Endodermal cell (in vitro differentiated cells): ENCODE measurements at places on chromosomes 5 and 9. TPM values are rescaled to one million over a fixed set of nuclear protein-coding genes. Genes with fewer than 3 reads are reported as not detected.

DNA sequence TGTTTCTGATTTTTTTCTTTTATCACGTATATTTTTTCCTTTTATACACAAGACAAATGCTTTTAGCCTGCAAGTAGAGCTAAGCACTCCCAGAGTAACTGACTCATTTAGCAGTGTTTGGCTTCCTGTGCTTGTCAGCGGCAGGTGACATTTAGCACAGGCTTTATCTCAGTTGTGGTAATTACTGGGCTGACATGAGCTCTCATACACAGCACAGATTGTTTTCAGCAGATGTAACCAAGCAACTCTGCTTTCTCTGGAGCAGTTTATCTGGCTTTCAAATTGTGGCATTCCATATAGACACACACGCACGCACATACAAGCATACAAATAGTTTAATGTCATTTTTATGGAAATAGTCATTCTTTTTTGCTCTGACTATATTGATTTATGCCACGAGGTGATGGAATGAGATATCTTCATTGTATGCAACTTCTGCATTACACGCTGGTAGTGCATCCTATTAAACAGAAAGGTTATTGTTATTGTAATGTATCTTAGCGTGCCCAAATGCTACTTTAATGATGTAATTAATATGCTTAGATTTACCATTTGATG lies 379.0 kb upstream of the GRAMD2B start:
- H3K4me3 ChIP-seq, result no peak overlapping the region
- H3K27me3 ChIP-seq, result no peaks in the 10 kb centered on the region
- no peak for DNase-seq
- peaks cover 7% of the 10 kb centered on the region for H3K4me1 ChIP-seq
- no peaks in the 10 kb centered on the region for H3K36me3 ChIP-seq
- peak overlapping the region; percentile 73 for H3K27ac ChIP-seq

DNA sequence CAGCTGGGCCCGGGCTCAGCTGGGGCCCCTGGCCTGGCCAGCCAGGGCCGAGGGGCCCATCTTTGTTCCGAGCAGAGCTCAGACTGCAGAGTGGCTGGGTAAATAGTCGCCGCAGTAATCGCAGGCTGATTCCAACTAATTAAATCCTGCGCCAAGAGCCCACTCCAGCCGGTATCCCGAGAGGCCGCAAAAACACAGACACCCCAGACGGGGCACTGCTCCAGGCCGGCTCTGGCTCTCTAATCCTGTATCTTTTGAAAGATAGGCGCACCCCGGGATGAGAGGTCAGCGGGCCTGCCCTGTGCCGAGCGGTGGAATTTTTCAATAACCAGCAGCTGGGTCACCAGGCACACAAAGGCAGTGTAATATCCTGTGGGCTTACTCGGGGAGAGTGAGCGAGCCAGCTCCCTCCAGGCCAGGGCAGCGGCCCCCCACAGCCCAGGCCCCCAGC lies 57.7 kb downstream of the LMX1B start:
- H3K27ac ChIP-seq, result peak overlapping the region; percentile 94
- peaks cover 5% of the 10 kb centered on the region for H3K27me3 ChIP-seq
- no peak overlapping the region for H3K4me3 ChIP-seq
- no peak for DNase-seq
- H3K36me3 ChIP-seq, result no peaks in the 10 kb centered on the region

Gene CIZ1
- 115 and 117 TPM in 2 replicates for total RNA-seq

DNA sequence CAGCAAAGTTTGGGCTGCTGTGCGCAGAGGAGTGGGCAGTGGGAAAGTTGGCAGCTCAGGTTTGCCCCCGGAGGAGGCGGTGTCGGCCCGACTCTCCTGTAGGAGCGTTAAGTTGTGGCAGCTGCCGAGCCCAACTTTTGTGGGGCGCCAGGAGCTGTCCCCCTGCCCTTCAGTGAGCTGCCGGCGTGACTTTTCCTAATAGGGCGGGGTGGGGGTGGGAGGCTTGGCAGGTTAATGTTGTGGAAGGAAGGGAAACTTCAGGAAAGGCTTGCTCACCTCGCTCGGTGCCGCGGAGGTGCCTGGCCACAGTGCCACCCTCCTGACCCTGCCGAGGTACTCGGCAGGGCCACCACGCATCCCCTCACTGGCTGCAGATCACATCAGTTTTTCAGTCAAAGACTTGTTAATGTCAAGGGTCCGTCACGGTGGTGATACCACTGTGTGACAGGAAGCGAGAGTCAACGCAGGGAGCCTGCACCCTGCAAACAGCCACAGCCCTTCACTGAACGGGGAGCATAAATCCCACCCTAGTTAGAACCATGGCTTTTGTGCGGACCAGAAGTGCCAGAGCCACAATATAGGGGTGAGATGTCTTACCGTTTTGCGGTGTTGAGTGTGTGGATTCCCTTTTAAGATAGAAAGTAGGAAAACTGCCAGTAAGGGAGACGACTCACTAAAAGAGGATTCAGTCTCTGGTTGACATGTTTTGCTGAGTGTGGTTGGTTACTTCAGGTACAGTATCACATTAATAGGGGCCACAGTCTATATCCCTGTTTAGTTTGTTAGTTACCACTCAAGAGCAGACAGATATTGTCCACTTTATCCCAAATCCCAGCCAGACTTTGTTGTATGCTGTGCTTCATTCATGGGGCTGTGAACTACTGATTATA lies 796 bp downstream of the LNPEP start:
- no peaks in the 10 kb centered on the region for H3K36me3 ChIP-seq
- DNase-seq, result peak; percentile 78
- H3K27me3 ChIP-seq, result no peaks in the 10 kb centered on the region
- H3K27ac ChIP-seq, result no peak overlapping the region

DNA sequence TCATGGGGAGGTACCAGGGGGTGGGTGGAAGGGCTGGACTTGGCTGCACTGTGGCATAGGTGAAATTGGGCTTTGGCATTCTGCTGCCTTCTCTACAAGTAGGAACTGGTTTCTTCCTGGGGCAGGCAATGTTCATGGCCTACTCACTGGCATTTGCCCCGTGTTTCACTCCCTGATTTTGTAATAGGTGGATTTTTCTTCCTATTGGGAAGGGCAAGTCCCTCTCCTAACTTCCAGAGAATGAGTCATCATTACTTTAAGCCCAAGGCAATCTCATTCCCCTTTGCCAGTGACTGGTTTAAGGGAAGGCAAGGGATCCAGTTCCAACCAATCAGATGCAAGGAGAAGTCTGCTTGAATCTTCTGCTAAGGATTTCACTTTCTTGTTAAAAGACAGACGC lies 67.9 kb upstream of the ANKRD55 start:
- no peak for DNase-seq
- no peak overlapping the region for H3K27ac ChIP-seq
- H3K4me1 ChIP-seq, result no peaks in the 10 kb centered on the region
- no peaks in the 10 kb centered on the region for H3K36me3 ChIP-seq
- H3K27me3 ChIP-seq, result no peaks in the 10 kb centered on the region
- H3K4me3 ChIP-seq, result no peak overlapping the region

- no peak for DNase-seq
- H3K4me1 ChIP-seq, result no peaks in the 10 kb centered on the region
- peaks cover 9% of the 10 kb centered on the region for H3K36me3 ChIP-seq
- H3K27me3 ChIP-seq, result no peaks in the 10 kb centered on the region
- H3K27ac ChIP-seq, result no peak overlapping the region
Measured at GRCh38 chr9:68927165-68927564, 86.7 kb downstream of the PRKACG start.

Gene SEMA4D
- 35.5 and 42.8 TPM in 2 replicates for total RNA-seq

DNA sequence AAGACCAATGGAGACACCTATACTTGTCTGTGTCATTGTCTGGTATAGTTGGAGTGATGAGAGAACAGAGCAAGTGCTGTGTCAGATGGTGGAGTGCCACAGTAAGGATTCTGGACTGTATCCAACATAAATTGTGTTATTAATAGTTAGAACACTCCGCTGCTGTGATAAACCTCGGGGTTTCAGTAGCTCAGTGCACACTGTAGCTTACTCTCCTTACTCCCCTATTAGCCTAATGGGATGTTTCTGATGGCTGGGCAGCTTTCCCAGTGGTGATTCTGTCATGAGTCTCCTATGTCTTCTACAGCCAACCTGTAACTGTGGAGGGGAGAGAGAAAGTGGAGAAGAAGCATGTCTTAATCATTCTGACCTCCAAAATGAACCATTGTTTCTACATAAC lies 127.6 kb upstream of the PTCH1 start:
- H3K4me1 ChIP-seq, result no peaks in the 10 kb centered on the region
- DNase-seq, result no peak
- no peak overlapping the region for H3K27ac ChIP-seq
- H3K36me3 ChIP-seq, result no peaks in the 10 kb centered on the region
- H3K4me3 ChIP-seq, result no peak overlapping the region

DNA sequence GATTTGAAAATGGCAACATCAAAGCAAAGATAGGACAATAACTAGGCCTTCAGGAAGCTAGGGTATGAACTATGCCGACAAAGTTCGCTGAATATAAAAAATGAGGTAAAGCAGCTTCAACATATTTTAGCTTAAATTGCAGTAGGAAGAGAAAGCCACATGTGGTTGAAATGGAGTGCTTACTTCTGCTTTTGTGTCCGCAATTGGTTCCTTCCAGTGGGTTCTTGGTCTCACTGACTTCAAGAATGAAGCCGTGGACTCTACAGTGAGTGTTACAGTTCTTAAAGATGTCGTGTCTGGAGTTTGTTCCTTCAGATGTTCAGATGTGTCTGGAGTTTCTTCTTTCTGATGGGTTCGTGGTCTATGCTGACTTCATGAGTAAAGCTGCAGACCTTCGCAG lies 95.2 kb downstream of the APTX start:
- H3K36me3 ChIP-seq, result no peaks in the 10 kb centered on the region
- no peaks in the 10 kb centered on the region for H3K27me3 ChIP-seq
- H3K4me3 ChIP-seq, result no peak overlapping the region
- no peak overlapping the region for H3K27ac ChIP-seq
- DNase-seq, result no peak

GRCh38 chr5:9034649-9035048 lies 511.2 kb downstream of the SEMA5A start:
- no peak overlapping the region for H3K4me3 ChIP-seq
- H3K36me3 ChIP-seq, result peaks cover 5% of the 10 kb centered on the region
- no peaks in the 10 kb centered on the region for H3K27me3 ChIP-seq
- H3K27ac ChIP-seq, result peak overlapping the region; percentile 45
- H3K4me1 ChIP-seq, result peaks cover 3% of the 10 kb centered on the region
- DNase-seq, result no peak

Gene DNAI1
- total RNA-seq, result 2.0 to 4.1 TPM (median 2.6 TPM) in 3 replicates

DNA sequence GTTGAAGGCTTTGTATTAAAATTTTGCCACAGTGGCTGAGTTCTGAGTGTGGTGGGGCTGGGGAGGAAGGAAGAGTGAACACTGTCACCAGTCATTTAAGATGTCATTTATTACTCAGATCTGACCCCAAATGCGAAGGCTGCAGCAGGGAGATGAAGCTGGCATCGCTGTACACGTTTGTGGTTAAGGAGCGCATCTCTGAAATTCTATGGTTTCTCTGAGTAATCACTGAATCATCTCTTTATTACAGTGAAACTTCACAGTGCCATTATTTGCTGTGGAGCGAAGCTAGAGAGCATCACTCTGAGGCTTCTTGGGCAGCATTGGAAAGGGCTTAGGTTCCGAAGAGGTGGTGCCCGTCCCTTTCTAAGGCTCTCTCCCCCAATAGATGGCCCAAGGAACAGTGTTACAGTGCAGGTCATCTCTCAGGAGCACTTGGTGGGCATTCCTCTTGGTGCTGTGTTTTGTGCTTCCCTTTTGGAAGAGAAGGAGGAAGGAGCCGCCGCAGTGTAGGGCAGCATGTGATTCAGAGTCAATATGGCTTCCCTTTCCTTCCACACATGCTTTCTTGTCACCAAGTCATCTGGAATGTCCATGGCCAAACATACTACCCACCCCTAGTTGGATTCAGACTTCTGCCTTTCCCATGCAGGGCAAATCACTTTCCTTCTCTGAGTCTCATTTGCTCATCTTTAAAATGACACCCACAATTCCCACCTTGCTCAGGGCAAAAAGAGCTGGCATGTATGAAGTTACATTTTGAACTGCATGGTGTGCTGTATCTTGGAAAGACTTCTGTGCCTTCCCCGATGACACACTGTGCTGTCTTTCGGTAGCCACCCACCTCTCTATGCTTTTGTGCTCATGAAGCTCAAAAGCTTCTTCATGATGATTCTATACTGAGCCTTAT lies 9.3 kb upstream of the TEX48 start:
- no peaks in the 10 kb centered on the region for H3K36me3 ChIP-seq
- no peak overlapping the region for H3K27ac ChIP-seq
- no peaks in the 10 kb centered on the region for H3K4me1 ChIP-seq
- no peak overlapping the region for H3K4me3 ChIP-seq
- H3K27me3 ChIP-seq, result no peaks in the 10 kb centered on the region

DNA sequence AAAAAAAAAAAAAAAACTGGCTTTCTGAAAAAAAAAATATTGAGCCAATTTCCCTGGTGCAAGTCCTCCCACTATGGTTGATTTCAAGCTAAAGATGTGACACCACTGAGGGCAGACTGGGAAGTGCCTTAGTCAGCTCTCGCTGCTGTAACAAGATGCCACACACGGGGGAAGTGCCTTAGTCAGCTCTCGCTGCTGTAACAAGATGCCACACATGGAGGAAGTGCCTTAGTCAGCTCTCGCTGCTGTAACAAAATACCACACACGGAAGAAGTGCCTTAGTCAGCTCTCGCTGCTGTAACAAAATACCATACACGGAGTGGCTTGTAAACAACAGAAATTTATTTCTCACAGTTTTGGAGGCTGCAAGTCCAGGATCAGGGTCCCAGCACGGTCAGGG lies 23.4 kb downstream of the BTNL9 start:
- DNase-seq, result no peak
- H3K27me3 ChIP-seq, result peaks cover 34% of the 10 kb centered on the region
- no peaks in the 10 kb centered on the region for H3K4me1 ChIP-seq
- H3K4me3 ChIP-seq, result no peak overlapping the region

DNA sequence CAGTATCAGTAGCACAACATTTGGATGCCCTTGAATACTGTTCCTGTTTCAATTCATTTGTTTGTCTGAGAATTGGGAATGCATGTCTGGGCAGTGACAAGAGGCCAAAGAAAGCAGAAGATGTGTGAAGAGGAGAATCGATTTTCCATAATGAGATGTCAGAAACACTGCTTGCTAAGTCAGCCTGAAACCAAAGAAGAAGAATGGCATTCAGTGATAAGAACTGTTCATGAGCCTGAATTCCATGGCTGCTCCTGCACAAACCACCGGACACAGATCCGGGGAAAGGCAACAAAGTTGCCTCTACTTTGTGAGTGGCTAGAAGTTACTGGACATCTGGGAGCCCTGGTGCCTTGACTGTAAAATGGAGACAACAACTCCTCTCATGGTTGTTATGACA lies 207.2 kb upstream of the RASEF start:
- no peak overlapping the region for H3K4me3 ChIP-seq
- H3K4me1 ChIP-seq, result peaks cover 5% of the 10 kb centered on the region
- H3K27ac ChIP-seq, result no peak overlapping the region
- no peaks in the 10 kb centered on the region for H3K36me3 ChIP-seq
- no peaks in the 10 kb centered on the region for H3K27me3 ChIP-seq

DNA sequence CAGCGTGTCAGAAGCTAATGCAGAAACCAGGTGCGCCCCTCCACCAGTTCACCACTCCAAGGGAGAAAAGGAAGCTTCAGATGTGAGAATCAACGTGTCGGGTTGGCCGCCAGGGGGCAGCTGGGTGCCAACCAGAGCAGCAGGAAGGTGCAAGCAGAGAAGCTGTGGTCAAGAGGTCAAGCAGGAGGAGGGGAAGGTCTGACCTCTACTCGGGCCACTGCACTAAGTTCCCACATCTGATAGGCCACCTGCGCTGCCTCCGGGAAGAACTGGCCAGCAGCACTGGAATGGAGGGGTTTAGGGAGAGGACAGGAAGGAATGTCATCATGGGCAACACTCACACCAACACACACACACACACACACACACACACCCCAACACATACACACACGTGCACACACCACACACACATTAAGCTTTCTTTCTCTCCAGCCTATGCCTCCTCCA lies 31.4 kb downstream of the ANXA6 start:
- no peak overlapping the region for H3K4me3 ChIP-seq
- peak; percentile 92 for DNase-seq
- no peaks in the 10 kb centered on the region for H3K27me3 ChIP-seq

GRCh38 chr9:70085241-70085640 lies 41.6 kb downstream of the MAMDC2 start:
- no peak overlapping the region for H3K4me3 ChIP-seq
- H3K27ac ChIP-seq, result no peak overlapping the region
- H3K4me1 ChIP-seq, result no peaks in the 10 kb centered on the region
- peak; percentile 70 for DNase-seq
